ENCODE measurements at places on chromosomes 12 and 14.

DNA sequence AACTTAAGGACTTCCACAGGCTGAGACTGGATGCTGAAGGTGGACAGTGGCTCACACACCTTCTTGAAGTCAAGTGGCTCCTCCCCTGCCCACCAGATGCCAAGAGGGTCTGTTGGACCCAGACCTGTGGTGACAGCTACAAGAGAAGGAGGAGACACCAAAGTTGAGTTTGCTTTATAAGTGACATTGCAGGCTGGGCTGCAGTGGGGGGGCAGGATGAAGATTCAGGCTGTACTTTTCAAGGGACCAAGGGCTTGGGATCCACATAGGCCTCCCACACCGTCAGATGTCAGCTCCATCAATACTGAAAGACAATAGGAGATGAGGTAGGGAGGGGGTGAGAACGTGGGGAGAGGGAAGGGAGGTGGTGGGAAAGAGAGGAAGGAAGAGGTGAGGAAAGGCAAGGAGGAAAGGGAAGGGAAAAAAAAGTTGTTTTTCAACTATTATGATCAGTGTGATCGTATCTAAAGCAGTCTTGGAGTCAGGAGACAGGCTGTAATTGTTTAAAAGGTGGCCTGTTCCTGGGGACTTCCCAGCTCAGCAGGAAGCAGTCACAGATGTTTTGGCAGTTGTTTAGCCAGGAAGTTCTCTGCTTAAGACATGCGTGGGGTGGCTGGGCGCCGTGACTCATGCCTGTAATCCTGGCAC, 84.1 kb upstream of the RESF1 start:
- DNase-seq = peak; percentile 56

- no peak for DNase-seq
These were observed 903 bp upstream of the PPP4R3A start for GRCh38 chr14:91511043-91511383.

DNA sequence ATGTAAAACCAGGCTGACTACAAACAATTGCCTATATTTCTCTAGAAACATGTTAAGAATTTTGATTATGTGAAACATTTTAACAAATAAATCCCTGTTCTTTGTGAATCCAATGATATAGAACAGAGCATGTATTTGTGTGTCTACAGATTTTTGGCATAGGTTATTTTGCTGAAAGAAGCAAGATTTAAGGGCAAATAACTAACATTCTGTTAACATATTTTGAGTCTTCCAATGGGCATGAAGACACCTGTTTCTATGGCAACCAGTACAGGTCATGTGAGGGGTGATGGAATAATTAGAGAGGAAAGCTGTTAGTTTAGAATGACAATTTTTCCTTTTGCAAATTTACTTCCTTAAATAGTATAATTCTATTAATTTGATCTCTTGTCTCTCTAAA, 8.8 kb downstream of the ART4 start:
- DNase-seq = no peak

GRCh38 chr12:116172224-116172849, 105.2 kb downstream of the MED13L start:
- DNase-seq = no peak

- no peak for DNase-seq
These were observed 866 bp upstream of the PITPNM2 start for GRCh38 chr12:123151457-123152454.

GRCh38 chr12:26580619-26581018, 252.4 kb downstream of the ITPR2 start:
- DNase-seq = no peak

GRCh38 chr14:98725191-98725590, 546.8 kb downstream of the BCL11B start:
- DNase-seq = no peak

- DNase-seq = no peak
These were observed 15.9 kb upstream of the NUBPL start for GRCh38 chr14:31545328-31545727.

- DNase-seq = no peak
These were observed 61.6 kb downstream of the CLMN start for GRCh38 chr14:95258156-95258555.

- DNase-seq = no peak
These were observed 214.1 kb downstream of the DUSP6 start for GRCh38 chr12:89138048-89138852.

DNA sequence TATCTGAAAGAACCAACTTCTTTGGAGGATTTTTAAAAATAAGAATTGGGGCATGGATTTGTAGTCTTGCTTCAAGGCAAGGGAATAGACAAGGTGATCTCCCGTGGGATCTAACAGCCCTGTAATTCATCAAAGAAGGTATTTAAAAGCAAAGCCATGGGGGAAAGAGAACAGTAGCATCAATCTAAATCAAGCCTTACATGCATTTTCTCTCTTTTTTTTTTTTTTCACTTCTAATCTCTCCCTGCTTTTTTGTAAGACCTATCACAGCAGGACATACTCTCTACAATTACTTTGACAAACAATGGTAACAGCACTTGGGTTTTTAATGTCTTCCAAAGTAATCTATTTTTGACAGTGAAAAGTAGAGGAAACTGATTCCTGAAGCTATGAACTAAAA, 367.9 kb downstream of the PAWR start:
- DNase-seq = no peak

DNA sequence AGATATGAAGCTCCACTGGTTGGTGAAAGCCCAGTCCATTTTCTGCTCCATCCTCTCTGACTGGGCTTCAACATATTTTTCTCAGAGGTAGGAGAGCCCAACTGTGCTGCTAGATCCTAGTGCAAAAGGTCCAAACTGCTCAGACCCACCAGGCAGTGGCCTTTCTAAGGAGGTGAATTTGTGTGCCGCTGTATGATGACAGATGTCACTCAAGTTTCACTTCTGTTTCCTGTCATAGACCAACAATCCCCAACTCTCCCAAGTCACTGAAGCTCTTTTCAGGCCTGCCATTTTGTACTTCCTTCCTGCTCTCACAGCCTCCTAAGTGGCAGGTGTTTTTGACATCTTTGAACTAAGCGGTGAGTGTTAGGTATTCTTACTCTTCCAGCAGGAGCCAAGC, 16.4 kb upstream of the RNASE4 start:
- no peak for DNase-seq

DNA sequence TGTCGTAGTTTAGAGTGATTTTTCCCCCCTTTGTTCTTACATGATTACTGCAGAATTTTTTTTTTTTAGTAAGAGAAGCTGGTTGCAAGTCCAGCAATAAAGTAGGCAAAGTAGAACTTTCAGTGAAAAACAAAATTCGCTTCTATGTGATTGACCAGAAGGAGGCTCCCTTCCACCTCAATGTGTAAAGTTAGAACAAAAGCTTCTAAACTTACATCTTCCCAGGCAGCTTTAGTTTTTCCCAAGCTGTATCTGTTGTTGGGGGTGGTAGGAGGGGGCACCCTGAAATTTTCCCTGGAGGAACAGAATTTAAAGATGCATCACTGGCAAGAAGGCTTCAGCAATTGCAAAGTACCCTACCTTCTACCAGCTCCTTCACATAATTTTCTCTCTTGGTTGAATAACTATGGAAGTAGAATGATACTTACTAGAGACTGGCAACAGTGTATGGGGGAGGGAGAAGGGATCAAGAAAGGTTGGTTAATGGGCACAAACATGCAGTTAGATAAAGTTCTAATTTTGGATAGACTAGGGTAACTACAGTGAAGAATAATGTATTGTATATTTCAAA, 87.3 kb upstream of the E2F7 start:
- DNase-seq = no peak

DNA sequence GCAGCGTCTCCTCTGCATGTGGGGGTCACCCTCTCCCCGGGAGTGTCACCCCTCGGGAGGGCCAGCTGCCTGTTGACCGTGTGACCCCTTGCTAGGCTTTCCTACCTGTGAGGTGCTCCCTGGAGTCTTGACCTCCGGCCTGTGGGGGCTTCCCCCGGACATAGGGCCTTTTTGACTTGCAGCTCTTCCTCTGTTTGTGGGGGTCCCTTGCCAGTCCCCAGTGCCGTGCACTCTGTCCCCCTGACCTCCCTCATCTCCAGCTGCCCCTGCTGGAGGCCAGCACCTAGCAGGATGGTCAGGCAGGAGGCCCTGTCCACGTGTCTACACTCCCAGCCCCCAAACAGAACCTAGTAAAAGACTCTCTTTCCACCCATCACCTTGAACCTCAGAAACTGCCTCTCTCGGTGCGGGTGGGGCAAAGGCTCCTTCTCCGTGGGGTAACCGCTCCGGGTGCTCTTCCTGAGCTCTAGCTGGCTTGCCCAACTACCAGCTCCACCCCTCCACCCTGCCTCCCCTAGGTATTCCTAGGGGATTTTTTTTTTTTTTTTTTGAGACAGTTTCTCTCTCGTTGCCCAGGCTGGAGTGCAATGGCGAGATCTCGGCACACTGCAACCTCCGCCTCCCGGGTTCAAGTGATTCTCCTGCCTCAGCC, 810 bp downstream of the AACS start:
- DNase-seq = no peak

GRCh38 chr14:19873178-19873577, 1.8 kb upstream of the OR4K2 start:
- DNase-seq = no peak
